Activated T-helper 1 cell treated with anti-CD3 and anti-CD28 coated beads, Interleukin-2, amount 50 U/mL, for 16 hours (primary cell): ENCODE measurements at places on chromosomes 3 and 15.

DNA sequence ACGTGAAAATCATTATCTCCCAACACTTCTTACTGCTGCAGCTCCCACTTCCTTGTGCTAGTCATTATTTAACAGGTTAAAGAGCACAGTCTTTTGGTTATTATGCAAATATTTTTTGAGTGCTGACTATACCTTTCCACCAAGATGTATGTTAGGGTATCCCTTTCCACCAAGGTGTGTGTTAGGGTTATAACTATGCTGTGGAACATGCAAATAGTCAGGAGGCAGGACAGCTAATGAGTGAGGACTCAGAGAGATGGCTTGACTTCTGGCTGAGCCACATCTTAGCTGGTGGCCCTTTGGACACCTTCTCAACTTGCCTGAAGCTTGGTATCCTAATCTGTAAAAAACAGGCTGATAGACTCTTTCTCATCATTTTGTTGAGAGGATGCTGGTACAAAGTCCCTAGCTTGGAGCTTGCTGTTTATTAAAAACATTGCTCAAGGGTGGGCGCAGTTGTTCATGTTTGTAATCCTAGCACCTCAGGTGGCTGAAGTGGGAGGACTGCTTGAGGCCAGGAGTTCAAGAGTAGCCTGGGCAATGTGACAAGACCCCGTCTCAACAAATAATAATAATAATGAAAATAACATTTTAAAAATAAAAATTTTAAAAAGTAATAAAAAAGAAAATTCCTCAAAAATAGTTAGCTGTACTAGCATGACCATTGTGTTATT is 160.5 kb upstream of the ADAMTS9 start:
- DNase-seq, result no peak

DNA sequence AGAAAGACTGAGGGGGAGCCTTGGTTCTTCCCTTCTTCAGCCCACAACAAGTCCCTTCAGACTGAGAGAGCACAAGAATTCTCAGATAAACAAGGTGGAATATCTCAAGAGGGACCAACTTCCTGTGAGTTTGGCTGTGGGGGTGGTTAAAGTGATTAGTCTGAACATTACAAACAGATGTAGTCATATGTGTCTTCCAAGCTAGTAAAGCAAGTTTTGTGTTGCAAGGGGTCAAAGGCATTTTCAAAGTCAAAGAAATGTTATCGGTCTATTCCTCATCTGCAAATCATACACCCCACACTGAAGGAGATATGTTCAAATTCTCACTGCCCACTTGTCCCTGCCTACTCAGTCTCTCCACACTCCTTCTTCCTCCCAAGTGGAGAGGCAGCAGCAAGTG is 242.5 kb downstream of the FAM43A start:
- no peak for DNase-seq

GRCh38 chr15:82111918-82112317 is 66.1 kb upstream of the MEX3B start:
- DNase-seq, result no peak

- no peak for DNase-seq
Measured at GRCh38 chr3:149572796-149573414, 84.9 kb downstream of the WWTR1 start.

DNA sequence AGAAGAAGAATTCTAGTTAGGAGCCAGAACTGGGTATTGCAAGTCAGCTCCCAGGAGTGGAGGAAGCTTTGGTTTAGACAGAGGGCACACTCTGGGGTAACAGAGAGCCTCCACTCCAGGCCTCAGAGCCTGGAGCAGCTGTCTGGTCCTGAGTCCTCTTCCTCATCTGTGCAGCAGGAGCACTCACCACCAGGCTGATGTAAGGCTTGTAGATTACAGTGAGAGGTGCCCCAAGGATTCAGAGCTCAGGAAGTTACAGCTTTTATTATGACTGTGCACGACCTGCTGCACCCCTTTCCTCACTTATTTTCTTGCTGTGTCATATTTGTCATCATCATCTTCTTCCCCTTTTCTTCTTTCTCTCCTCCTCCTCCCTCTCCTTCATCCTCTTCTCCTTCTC is 210.4 kb downstream of the ATP10A start:
- no peak for DNase-seq

DNA sequence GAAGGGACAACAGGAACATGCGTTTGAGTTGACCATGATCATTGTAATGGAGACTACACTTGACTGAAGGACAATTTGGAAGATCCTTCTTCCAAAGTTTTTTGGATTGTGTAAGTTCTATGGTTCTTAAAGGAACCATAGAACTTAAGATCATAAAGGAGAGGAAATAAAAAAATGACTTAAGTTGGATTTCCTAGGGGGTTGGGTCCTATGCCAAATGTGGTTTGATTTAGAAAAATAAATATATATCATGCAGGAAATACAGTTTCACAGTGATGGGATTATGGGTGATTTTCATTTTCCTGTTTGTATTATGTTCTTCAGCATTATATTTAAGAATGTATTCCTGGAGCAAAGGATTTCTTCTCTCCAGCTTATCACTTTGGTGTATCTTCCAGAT is 305.5 kb upstream of the DPH6 start:
- DNase-seq, result no peak

- DNase-seq, result no peak
Measured at GRCh38 chr3:95474338-95474737, 1340.1 kb upstream of the EPHA6 start.

GRCh38 chr15:57118013-57118799 is 199.8 kb downstream of the TCF12 start:
- no peak for DNase-seq
